ENCODE measurements at places on chromosomes 16 and 17.

GRCh38 chr16:86436466-86437185, 73.7 kb upstream of the FOXF1 start:
- DNase-seq, result no peak

DNA sequence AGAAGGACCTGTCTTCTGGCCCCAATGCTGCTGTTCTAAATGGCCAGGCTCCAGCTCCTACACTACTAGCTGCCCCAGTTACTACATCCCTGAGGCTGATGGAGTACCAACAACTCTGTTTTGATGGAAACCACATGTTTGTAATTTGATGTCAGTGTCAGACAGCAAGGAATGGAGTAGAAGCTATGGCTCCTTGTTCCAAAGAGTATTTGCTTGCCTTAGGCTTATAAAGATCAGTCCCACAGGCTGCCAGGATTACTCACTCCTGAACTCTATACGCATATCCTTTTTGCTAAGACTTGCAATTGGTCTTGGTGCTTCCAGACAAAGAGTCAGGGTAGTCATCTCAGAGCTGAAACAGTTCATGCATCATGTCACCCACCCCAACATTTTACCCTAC, 139.6 kb downstream of the HS3ST3A1 start:
- no peak for DNase-seq

- DNase-seq, result no peak
These were observed 66.4 kb downstream of the METRNL start for GRCh38 chr17:83145831-83146230.

- DNase-seq, result no peak
These were observed 175.8 kb upstream of the MAF start for GRCh38 chr16:79776243-79776847.

DNA sequence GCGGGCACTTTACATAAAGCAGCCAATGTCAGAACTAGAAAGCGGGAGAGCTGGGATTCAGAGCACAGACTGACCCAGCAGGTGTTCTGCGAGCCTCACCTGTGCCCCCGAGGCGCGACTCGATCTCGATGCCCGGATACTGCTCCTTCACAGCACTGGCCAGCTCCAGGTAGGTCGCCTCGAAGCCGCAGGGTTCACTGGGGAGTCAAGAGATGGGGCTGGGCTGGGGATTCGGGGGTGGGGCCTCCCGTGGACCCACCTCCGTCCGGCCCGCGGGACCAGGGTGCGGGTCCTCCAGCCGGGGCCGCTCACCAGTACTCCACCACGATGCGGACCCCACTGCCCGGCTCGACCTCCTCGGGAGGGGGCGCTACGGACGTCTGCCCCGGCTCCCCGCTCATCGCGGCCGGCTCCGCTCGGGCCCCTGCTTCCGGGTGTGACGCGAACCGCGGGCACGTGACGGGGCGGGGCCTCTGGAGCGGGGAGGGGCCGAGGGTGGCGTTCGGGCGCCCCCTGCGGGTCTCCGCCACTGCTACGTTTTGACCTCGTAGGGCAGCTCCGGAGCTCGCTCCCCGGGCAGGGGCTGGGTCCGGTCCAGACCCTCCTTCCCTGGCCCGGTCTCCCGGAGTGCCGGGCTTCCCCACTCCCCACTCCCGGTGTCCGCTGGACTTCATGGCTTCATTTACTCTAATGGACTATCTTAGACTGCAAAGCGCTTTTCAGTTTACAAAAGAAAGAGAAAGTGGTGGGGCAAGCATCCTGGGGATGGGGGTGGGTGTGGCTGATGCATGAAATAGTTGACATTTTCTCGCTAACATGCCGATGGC, at the start of gene MIEN1:
MIEN1 (minus strand) TSS at position 438 of the 827 bp plus-strand sequence; CDS start at position 401, 37 bp downstream.
- peak; percentile 94 for DNase-seq

DNA sequence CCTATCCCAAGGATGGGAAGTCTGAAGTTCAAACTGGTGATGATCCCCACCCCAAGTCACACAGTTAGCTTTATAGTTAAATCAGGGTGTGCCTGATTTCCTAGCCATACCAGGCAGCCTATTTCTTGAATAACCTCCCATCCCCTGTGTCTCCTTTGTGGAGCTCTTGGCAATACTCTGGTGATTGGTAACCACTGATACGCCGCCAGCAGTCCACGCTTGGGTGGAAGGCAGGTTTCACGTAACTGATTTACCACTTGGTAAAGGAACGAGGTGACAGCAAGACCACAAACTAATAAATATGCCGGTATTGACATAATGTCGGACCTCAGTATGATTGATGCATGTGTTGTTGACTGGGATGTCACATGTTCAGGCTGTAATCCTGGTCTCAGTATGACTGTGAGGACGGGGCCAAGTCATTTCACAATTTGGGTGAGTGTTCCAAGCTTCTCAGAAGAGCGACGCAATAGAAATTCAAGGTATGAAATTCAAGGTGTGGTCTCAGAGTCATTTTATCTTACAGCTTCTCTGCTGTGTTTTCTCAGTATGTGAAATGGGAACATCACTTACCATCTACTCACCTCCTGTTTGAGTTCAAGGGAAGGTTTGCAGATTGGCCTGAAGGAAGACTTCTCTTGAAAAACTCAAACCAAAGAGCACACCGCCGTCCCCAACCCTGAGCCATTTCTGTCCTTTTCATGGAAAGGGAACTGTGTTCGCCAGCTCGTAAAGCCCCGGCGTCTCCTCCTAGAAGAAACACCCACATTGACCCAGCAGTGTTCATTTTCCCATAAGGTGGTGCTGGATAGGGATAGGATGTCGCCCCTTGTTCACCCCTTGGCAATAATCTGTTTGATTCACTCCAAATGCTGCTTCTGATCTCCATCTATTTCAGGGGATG, 678.9 kb downstream of the WWOX start:
- DNase-seq, result no peak

DNA sequence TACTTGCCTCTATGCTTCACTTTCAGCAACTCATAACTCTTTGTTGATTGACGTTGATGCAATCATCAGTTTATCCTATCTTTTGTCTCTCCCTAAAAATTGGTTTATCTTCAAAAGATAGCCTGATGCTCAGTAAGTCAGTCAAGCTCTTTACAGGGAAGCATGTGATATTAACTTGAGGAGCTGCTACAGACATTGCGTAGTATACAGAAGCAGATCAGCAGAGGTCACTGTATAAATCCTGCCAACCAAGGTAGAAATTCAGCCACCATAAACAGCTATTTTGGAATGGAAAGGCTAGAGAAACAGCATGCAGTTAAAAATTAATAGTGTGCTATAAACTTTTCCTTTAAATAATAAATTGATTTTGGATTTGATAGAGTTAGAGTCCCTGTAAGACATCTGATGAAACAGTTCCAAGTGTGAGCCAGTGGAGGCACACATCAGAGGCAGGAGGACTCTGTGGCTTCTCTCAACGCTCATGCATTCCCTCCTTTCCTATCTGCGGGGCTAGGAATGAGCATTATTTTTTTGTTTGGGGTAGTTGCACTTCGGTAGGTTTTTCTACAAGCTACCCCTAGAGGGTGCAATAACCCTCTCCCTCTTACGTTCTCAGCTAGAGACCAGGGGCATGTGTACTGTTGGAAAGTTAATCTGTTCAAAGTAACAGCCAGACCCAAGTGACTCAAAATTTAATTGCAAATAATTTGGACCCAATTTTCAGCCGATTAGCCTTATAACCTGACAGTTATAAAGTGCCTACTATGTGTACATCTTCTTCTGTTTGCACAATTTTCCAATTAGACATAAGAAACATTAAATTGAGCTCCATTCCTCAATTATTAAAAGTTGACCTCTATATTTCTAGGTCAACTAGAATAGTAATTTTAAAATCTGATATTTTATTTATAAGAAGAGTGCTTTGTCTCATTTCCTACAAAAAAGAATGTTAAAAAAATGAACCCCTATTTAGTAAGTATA, 647.7 kb upstream of the SOX9 start:
- DNase-seq, result peak; percentile 57

DNA sequence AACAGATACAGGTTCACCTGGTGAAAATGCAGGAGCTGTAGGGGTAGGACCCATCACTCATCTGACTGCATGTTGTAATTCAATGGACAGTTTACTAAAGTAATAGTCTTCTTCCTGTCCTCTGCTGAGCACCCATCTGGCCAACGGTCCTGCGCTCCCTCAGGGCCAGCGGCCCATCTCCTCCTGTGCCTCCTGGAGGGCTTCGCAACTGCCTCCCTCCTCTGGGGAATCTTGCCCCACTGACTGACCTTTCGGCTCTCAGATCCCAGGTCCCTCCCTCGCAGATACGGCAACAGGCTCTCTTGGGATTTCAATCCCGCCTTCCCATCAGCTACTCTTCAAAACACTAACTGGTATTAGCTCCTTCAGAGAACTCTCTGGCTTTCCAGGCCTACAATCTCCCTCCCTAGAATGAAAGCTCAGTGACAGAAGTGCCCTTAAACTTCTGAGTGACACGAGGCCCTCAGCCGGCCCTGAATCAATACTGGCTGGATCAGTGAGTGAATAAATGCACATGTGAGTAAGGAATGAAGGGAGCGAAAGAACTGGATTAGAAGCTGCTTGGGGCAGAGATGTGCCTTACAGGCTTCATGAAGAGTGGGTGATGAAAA, 1.3 kb downstream of the PEMT start:
- DNase-seq, result no peak

GRCh38 chr17:3914312-3914670, 2.0 kb downstream of the P2RX1 start:
- no peak for DNase-seq

DNA sequence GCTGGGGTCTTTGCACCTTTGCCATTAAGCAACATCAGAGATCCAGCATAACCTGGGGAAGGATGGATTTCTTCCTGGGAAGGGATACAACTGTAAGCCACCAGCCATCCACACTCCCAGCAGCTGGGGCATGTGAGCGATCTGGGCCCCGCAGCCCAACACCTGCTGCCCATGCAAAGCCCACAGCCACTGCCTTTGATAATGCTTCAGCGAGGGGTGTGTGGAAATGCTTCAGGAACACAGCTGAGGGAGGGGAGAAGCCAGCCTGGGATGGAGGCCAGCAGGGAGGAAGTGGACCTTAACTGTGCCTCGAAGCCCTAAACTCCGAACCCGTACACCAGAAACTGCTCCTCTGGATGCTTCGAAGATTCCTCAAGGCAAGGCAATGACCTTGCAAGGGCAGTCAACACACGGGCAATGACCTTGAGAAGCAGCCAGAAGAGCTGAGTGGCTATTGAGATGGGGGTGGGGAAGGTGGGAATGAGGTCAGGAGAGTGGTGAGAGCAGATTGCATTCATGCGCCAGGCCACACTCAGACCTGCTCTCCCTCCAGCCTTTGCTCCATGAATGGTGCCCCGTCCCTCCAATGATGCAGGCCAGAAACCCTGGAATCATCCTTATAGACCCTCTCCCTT, 49.1 kb downstream of the KATNIP start:
- no peak for DNase-seq

DNA sequence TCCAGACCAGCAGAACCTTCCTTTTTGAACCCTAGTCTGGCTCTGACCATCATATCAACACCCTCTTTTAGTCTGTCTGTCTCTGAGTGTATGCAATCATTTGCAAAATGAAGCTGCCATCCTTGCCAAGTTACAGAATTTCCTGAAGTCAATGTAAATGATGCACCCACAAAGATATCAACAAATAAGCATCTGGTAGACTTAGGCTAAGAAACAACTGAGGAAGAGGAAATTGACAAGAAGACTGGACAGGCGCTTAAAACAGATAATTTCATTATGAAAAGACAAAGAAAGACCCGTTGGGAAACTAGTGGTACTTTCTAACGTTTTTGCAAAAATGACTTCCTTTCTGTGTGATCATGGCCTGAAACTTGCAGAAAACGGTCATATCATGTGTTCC, 24.7 kb upstream of the CIITA start:
- DNase-seq, result no peak

DNA sequence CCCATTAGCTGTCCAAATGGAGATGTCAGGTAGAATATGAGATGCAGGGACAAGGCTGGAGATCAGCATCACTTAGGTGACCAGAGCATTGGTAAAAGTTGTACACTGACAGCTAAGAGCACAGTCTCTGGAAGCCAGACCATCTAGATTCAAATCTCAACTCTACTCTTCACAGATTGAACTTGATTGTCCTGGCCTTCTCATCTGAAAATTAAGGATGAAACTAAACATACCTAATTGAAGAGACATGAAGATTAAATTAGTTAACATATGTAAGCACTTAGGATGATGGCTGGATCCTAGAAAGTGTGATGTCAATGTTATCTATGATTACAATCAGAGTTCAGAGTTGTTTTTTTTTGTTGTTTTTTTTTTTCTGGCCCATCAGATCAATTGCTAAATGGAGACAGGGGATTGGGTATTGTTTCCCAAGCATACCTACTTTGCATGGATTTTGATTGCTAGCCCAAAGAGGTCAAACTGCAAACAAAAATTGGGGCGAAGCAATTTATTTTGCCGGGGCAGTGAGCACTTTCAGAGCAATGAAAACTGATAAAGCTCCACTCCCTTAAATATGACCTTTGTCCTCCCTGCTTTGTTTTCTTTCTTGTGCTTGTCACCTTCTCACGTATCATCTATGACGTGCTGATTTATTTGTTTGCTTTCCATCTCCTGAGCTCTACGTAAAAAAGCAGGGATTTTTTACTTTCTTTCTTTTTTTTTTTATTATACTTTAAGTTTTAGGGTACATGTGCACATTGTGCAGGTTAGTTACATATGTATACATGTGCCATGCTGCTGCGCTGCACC, 217.6 kb upstream of the CPHXL start:
- no peak for DNase-seq

DNA sequence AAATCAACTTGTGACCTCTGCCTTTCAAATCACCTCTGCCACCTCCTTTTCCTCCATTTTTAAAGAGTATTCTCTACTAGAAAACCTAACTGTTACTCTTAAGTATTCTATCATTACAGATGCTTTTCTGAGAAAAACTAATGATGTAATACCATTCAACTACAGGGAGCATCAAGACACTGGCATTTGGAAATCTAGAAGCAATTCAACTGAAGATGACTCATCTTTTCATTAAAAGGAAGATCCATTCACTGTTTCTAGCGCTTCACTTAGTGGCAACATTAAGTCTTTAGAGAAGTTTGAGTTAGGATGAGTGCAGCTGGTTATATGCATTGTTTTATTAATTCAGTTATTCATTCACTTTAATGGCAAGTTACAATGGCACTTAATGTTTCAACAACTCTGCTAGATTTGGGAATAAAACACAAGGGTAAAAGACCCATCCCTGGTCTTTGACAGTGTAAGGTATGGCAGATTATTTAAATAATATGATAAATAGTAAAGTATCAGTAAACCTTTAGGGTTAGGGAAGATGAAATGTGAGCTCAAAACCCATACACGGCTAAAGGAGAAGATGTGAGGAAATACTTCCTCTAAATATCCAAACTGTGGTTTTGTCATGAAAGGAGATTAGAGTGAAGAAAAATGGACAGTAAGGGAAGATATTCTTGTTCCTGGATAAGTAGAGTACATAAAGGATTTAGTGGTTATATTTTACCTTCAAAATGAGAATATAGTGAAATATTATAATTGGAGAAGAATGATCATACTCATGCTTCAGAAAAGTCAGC, 61.7 kb downstream of the KCNJ2 start:
- DNase-seq, result no peak

- peak; percentile 77 for DNase-seq
These were observed at the start of gene C17orf75 for GRCh38 chr17:32341857-32342602. C17orf75 (minus strand) TSS chr17:32342173; CDS start chr17:32342139, 34 bp downstream.

GRCh38 chr17:80786887-80787286, 204.8 kb upstream of the CHMP6 start:
- no peak for DNase-seq
